AG04450 (cell line): ENCODE measurements at places on chromosomes 6 and 20. TPM values are rescaled to one million over a fixed set of nuclear protein-coding genes. Genes with fewer than 3 reads are reported as not detected.

- peak; percentile 10 for DNase-seq
These were observed 52.0 kb downstream of the ME1 start for GRCh38 chr6:83378621-83379388.

GRCh38 chr6:3749977-3750316, 1.6 kb downstream of the PXDC1 start:
- no peak for DNase-seq

GRCh38 chr6:145529582-145529981, 205.7 kb downstream of the EPM2A start:
- no peak for DNase-seq

DNA sequence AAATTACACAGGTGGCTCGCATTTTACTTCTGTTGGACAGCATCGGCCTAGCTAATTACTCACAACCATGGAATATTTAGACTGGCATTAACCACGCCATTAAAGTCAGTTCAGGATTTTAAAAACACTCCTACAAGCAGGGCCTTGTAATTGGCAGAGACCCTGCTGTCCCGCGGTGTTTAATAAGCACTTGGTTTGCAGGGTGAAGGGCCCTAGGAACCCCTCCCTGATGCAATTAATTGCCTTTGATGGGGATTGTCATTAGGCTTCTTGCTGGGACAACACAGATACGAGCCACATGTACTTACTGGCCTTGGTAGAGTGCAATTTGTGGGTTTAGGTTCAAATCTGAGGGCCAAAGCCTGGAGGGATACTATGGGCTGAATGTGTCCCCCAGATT, 7.8 kb upstream of the VSTM2L start:
- no peak for DNase-seq

DNA sequence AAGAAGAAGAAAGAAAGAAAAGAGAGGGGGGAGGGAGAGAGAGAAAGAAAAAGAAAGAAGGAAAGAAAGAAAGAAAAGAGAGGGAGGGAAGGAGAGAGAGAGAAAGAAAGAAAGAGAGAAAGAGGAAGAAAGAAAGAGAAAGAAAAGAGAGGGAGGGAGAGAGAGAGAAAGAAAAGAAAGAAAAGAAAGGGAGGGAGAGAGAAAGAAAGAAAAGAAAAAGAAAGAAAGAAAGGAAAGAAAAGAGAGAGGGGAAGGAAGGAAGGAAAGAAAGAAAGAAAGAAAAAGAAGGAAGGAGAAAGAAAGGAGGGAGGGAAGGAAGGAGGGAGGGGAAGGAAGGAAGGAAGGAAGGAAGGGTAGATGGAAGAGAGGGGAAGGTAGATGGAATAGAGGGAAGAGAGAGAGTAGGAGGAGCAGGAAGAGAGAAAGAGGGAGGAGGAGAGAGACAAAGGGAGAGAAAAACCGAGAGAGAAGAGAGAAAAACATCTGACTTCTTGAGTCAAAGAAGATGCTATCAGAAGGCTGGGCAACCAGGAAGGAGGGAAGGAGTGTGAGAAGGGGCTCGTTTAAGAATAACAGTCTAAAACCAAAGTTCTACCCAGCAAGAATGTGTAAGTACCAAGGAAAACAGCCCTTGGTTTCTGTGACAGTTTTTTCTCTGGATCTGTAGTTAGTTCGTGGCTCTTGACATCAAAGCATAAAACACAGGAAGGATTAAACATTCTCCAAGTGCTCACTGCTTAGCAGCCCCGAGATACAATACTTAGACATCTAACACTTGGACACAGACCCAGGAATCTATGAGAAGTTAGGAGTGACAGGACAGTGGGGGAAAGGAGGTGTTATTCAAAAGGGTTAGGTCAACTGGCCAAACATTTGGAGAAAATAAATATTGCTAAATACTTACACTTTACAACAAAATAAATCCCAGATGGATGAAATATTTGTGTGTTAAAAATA, 131.9 kb upstream of the STMND1 start:
- no peak for DNase-seq

DNA sequence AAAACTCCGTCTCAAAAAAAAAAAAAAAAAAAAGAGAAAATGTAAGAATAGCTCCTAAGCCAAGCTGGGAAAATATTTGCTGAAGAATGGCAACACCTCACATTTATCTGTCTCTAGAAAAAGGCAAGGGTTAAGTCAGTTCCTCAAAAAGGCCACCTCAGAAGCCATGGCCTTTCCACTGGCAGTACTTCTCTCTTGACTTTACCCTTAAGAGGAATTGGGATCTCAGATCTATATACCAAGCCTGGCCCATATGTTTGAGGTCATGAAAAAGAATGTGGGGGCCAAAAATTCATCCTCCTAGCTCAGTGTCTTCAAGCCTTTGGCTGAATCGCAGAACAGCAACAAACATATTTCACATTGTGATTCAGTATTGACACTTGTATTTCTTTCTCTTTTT, 10.9 kb upstream of the NCOA3 start:
- DNase-seq = no peak

DNA sequence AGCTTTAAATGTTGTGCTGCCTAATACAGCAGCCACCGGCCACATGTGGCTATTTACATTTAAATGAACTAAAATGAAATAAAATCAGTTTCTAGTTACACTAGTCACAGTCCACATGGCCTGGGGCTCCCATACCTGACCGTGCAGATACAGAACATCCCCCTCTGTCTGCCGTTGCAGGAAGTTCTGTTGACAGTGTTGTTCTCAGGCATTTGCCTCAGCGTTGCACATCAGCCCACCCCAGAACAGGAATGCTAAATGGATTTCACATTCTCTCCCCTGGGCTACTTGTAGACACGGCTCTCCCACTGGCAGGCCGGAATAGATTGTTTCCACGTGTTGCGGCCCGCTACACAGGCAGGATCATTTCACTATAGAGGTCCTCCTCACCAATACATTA, 26.3 kb downstream of the JAG1 start:
- DNase-seq = no peak

- DNase-seq = no peak
These were observed 28.4 kb downstream of the GPLD1 start for GRCh38 chr6:24460966-24461365.

- DNase-seq = no peak
These were observed 112.2 kb upstream of the LAMP5 start for GRCh38 chr20:9402141-9402540.

DNA sequence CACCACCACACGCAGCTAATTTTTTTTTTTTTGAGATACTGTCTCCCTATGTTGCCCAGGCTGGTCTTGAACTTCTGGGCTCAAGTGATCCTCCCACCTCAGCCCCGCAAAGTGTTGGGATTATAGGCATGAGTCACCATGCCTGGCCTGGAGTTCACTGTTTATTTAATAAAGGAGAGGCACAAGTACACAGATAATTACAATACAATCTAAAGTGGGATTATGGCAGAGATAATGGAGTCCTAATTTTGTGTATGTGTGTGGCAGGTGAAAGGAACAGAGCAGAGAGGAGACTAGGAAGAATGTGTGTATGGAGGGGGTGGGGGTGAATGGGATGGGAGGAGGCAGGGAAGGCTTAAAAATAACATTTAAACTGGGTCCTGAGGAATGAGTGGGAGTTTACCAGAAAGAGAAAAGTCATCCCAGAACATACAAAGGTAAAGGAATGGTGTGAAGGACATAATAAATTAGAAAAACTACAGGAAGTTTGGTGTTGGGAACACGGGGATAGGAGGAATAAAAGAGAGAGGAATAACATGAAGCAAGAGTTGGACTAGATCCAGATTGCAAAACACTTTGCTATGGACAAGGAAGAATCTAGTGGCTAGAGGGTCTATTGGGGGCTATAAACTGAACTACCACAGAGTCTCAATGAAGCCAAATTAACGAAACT, 4.4 kb downstream of the NCOA5 start:
- no peak for DNase-seq

- DNase-seq = peak; percentile 8
These were observed 7.5 kb upstream of the CCDC28A start for GRCh38 chr6:138765896-138766655.

GRCh38 chr20:57374931-57375651, 16.1 kb upstream of the RBM38 start:
- DNase-seq = no peak

The EYA2 gene
- 4.0 and 5.1 TPM in 2 replicates for polyA plus RNA-seq

The TRIM31 gene
- polyA plus RNA-seq = not detected in 2 replicates

The TMEM74B gene
- polyA plus RNA-seq = not detected in 2 replicates

The RGS17 gene
- polyA plus RNA-seq = 8.9 and 12.2 TPM in 2 replicates
